ENCODE measurements at places on chromosomes 3 and 15.
A peak's percentile ranks its signal among the peaks of the same experiment; 100 is the strongest.

DNA sequence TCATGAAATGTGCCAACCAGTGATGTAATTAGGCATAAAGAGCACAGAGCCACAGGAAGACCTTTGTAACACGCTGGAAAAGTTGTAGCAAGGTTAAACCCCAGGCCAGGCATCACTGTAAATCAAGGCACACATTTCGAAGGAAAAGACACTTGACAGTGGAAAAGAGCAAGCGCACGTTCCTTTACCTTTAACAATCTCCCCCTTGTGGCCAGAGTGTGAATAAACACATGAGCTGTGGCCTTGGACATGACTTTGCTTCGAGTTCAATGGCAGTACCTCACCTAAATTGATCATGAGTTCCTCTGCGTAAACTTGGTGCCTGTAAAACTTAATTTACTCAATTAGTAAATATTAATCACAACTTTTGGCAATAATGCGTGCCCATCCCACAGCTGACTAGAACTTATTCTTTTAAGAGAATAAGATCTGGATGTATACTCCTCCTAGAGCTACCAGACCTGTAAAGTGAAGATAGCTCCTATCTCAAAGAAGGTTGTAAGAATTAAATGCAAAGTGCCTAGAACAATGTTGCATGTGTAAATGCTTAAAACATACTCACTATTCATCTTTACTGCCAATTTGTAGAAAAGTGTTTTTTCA lies 757.0 kb upstream of the NECTIN3 start:
- peak; percentile 20 for DNase-seq

- peak; percentile 14 for DNase-seq
Observed at GRCh38 chr15:64622410-64623260, 152.8 kb downstream of the RBPMS2 start.

- DNase-seq = no peak
Observed at GRCh38 chr3:189734061-189734460, 102.9 kb downstream of the TP63 start.

DNA sequence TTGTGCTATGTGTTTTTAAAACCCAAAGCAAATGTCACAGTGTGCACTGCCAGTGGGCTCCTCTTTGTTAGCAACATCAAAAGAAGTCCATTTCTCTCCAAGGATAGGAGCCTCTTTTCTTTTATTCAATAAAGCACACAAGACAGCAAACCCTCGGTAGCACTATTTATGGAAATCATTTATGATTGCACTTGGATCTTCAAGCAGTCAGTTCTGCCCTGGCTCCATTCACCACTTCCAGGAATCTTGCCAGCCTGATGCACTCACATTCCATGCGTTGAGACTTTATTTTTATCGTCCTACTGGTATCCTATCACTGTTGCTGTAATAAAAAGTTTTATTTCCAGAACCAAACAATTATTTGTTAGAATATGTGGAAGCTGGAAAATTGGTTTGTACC lies 412.1 kb downstream of the TBL1XR1 start:
- no peak for DNase-seq

GRCh38 chr3:106294121-106294520 lies 425.3 kb upstream of the CBLB start:
- DNase-seq = no peak

GRCh38 chr15:67968966-67969365 lies 85.1 kb upstream of the PIAS1 start:
- no peak for DNase-seq

- peak; percentile 59 for DNase-seq
Observed at GRCh38 chr3:187975561-187976364, 178.2 kb upstream of the LPP start.

DNA sequence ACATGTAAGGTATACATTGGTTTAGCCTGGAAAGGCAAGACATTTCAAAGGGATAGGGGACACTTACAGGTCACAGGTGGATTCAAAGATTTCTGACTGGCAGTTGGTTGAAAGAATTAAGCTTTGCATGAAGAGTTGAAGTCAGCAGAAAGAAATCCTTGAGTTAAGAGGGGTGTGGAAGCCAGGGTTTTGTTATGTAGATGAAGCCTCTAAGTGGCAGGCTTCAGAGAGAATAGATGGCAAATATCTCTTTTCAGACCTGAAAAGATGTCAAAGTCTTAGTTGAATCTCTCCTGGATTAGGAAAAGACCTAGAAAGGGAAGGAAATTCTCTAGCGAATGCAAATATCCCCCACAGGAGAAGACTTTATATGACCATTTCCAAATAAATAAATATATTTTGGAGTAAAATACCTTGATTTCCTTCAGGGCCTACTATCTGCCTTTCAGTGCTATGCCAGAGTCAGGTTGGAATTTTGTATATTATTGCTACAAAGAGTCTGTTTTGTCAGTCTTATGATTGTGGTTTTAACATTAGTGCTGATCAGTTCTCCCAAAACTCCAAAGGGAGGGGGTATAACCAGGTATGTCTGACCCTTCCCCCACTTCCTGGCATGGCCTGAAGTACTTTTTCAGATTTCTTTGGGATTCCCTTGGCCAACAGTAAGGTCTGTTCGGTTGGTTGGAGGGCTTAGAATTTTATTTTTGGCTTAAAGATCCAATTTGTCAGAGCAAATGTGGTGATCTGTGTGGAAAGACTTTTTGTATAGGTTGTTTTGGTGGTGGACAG lies 286.4 kb downstream of the LRTM1 start:
- DNase-seq = no peak

All from CD4-positive, alpha-beta T cell (primary cell).